GM19239 (cell line): ENCODE measurements at places on chromosomes 2 and 18.

DNA sequence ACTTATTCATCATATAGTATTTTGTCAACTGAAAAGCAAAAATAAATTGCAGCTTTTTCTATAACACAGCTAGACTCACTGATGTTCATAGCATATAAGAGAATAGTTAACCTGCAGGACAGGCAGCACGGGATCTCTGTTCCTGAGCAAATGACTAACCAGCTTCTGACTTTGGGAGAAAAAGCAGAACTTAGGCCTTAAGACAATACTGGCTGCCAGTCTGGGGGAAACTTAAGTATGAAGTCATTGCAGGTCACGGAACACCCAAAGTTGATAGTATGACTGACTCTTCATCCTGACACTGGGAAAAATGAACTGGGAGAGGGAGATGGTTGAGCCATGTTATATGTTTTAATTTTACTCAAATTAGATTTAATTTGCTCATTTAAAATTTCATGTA lies 113.0 kb downstream of the DPP4 start:
- no peak for DNase-seq

GRCh38 chr2:22282220-22282619 lies 1102.8 kb upstream of the KLHL29 start:
- DNase-seq, result no peak

DNA sequence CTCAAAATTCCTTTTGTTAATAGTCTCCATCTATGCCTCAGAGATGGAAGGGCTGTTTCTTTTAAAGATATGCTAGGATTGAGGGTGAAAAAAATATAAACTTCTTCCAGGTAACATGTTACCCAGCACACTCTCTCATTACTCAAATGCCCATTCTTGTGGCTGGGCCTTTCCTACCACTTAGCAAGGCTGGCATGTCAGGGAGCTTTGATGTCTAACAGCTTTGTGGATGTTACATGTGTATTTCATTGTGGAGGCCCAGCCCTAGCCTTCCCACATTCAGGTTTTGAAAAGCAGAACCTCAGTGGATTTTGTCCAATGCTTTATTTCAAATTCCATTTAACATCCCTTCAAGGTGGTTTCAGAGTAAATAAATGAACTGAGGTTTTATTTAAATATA lies 191.4 kb downstream of the EPHA4 start:
- no peak for DNase-seq

GRCh38 chr2:2007551-2008501 lies 263.5 kb upstream of the PXDN start:
- DNase-seq, result no peak
